ENCODE measurements at places on chromosomes 7 and 10.

DNA sequence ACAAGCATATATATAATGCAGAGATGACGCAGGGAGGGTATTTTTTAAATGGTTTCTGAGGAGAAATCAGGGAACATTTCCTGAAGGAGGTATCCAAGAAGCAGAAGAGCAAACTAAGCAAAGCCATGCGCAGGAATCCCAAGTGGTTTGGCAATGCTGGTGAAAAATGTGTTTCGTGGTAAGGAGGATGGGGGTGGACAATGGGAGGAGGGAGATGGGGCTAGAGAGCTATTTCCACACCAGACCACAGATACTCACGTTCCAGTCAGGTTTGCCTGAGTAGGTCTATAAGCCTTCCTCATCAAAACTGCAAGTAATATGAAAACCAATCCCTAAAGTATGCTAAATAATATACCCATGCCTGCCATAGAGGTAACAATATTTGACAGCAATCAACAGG lies 223.7 kb upstream of the MKLN1 start:
- no peak for DNase-seq

GRCh38 chr10:68666280-68666760 lies 54.7 kb upstream of the CCAR1 start:
- DNase-seq, result no peak

- DNase-seq, result no peak
These were observed 64.8 kb upstream of the LOXL4 start for GRCh38 chr10:98332623-98333269.

DNA sequence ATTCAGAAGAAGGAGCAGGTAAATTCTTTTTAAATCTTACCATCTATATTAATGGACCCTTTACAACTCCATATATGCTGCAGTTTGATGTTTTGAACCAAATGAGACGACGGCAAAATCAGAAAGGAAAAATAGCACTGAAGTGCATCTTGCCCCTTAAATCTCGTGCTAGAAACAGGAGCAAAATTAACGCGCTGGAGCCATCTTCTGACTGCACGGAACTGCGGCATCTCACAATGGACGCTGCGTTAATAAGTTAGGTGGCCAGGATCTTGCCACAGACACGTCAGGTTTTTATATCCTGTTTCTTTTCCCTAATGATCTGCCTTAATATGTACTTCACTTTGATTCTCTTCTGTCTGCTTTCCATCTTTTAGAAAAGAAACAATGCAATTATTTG lies 354.5 kb downstream of the TFEC start:
- no peak for DNase-seq

All from stimulated activated CD4-positive, alpha-beta T cell treated with anti-CD3 and anti-CD28 coated beads, Interleukin-15, amount 100 ng/mL, for 48 hours (primary cell).